ENCODE measurements at places on chromosomes 5 and 9.

GRCh38 chr9:112654282-112654681 lies 63.6 kb downstream of the INIP start:
- no peak for DNase-seq

DNA sequence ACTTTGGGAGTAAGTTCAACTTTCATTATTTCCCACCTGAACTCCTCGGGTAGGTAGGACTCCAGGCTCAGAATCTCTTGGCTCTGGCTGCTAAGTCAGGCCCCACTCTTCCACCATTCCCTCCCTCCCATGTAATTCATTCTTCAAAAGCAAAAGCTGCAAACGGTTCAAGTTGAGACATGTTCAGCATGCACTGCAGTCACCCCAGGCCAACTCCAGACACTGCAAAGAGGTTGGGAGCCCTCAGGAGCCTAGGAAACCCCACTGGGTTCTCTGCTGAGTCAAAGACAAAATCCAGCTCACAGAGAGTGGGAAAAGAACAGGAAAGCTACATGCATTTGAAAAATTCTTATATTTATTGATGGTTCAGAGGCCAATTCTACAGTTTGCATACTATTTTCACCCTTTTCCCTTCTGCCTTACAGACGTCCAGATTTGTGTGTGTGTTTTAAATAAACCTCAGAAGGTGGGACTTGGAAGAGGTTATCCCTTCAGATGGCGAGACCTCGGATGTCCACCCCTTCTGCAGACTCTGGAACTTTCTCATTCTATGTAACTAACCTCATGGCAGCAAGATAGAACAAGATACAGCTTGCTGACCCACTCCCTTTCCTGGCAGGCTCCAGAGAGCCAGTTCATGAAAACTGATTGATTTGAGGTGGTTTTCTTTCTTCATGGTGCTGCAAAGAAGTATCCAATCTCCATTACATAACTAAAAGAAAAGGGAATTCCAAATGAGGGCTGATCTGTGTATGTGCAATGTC lies 65.7 kb upstream of the EQTN start:
- no peak for DNase-seq

DNA sequence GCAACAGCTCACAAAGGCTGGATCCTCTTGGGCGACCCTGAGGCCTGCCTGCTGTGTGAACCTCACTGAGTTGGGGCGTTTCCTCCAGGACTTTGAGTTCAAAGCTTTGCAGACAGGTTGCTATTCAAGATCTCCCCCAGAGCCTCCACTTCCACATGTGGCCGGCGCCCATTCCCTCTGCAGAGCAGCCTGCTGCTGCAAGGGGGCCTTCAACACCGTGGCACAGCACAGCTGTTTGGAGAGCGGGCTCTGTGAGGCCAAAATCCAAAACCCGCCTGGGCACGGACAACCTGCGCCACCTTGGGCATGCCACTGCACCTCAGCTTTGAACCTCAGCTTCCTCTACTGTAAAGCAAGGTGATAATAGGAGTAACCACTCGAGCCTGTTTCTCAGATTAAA lies 160.3 kb downstream of the DAB2IP start:
- DNase-seq, result no peak

- no peak for DNase-seq
These were observed 187.8 kb downstream of the GNAQ start for GRCh38 chr9:77843871-77844155.

- no peak for DNase-seq
These were observed 83.7 kb upstream of the BARHL1 start for GRCh38 chr9:132498531-132499210.

DNA sequence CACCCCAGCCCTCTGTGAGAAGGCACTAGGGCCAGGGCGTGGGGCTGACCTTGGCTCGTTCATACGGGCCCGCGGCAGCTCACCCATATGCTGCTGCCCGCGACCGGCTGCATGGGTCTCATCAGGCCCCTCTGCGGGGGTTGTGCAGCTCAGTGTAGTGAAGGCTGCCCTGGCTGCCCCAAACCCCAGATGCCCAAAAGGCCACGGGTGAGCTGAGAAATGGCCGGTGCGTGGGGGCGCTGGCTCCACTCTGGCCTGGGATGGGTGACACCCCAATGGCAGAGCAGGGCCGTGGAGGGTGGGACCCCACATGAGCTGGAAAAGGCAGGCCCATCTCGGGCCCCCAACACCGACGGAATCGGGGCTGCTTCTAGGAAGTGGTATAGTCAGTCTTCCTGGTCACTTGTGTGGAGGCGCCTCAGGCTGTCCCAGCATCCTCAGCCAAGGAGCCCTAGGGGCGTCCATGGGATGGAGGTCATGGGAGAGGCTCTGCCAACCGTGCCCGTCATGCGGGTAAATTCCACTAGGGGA lies 19.4 kb upstream of the LRRC14B start:
- DNase-seq, result no peak

- peak; percentile 92 for DNase-seq
These were observed 36.8 kb upstream of the NEK6 start for GRCh38 chr9:124220946-124221451.

- no peak for DNase-seq
These were observed 88.1 kb downstream of the ITGA1 start for GRCh38 chr5:52875827-52876226.

DNA sequence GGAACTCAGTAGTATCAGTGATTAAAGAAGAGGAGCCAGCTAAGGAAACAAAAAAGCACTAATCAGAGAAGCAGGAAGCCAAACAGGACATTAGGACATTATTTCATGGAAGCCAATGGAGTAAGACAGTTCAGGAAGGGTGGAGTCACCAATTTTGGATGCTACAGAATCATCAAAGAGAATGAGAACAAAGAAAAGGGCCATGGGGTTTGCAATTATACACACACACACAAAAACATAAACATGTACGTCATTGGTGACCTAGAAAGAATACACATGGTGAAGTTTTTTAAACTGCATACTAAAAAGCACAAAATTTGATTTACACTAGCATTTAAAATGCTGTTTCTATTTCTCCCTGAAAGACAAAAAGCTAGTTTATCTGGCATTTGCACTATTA lies 96.8 kb upstream of the MRPS30 start:
- DNase-seq, result no peak

- DNase-seq, result no peak
These were observed 503.7 kb downstream of the SPATA31D1 start for GRCh38 chr9:82492274-82492673.

DNA sequence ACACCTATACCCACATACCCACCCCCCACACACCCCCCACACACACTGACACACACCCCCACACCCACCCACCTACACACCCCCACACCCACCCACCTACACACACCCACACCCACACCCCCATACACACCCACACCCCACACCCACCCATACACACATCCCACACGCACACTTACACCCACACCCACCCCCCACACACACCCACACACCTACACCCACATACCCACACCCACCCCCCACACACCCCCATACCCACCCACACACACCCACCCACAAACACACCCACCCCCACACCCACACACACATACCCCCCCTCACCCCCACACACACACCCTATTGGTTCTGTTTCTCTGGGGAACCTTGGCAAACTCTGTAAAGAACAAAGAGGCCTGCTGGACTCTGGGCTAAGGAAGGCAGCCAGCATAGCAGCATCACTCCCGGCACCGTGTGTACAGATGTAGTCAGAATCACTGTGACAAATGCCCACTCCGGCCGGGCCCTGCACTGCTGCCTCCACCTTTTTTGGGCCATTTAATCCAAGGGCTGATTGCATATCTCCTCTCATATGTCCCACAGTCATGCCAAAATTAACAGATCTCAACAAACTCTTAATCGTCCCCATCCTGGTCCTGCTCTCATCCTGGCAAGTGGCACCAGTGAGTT lies 42.3 kb downstream of the COL23A1 start:
- DNase-seq, result no peak

- DNase-seq, result no peak
These were observed 44.8 kb upstream of the ALDOB start for GRCh38 chr9:101480386-101480785.

DNA sequence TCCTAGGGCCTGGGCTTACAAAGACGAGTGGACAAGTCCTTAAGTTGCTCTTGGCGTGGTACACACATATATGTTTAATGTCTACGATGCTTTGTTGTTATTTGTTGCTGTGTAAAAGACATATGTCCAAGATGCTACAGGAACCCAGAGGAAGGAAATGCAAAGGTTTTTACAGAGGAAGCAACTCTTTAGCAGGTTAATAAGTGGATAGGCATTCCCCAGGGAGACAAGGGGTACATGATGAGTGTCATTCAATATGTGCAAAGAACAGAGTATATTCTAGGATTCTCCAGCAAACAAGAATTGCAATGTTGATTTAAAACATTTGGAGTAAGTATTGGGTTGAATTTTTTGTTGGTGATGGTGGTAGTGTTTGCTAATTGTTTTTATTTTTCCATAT lies 92.1 kb downstream of the PIP5K1B start:
- DNase-seq, result no peak

GRCh38 chr5:5787373-5787772 lies 364.9 kb downstream of the ICE1 start:
- no peak for DNase-seq

- no peak for DNase-seq
These were observed 1.8 kb downstream of the DPP7 start for GRCh38 chr9:137112564-137113384.

- DNase-seq, result no peak
These were observed 614.1 kb upstream of the CDH9 start for GRCh38 chr5:27652505-27652904.

DNA sequence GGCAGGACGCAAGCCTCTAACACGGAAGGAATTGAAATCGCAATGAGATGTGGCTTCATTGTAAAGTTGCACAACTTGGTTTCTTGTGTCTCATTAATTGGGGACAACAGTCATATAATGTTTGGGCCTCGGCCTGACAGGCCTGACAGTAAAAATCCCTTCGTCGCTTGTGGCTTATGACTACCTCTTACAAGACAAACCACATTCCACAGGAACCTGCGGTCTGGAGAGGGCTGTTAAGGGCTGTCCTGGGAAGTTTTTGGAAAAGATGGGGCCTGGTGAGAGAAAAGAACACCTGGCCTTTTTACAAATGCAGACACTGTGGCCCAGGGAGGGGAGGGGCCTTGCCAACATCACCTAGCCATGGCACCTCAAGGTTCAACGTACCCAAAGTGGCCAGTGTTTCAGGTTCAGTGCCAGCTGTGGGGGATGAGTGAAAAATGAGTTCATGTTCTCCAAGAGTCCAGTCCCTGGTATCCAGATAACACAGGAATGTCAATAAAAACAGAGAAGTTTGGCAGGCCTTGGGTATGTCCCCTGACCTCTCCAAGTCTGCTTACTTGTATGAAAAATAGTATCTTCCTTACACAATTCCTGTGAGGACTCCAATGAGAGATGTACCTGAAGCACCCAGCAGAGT lies 22.2 kb downstream of the SHB start:
- no peak for DNase-seq

- no peak for DNase-seq
These were observed 56.1 kb downstream of the AGXT2 start for GRCh38 chr5:34991486-34992238.

DNA sequence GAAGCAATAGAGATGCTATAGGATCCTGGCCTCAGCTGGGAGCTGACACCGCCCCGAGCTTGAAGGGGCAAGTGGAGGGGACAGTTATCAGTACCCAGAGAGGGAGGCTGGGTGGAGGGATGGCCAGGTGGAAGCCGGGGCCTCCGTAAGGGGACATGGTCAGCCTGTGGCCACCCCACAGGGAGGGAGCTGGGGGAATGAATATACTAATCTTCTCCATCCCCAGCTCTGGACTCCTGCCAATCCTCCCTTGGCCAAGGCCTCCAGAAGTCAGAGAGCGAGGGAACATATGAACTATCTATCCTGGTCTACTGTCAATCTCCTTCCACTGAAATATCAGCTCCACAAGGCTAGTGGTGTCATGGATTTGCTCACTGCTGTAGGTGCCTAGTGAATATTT lies 109.3 kb downstream of the BOD1 start:
- DNase-seq, result no peak

- no peak for DNase-seq
These were observed 458.5 kb upstream of the KLF4 start for GRCh38 chr9:107948086-107948485.

GRCh38 chr5:72692231-72692637 lies 124.2 kb upstream of the TNPO1 start:
- no peak for DNase-seq

DNA sequence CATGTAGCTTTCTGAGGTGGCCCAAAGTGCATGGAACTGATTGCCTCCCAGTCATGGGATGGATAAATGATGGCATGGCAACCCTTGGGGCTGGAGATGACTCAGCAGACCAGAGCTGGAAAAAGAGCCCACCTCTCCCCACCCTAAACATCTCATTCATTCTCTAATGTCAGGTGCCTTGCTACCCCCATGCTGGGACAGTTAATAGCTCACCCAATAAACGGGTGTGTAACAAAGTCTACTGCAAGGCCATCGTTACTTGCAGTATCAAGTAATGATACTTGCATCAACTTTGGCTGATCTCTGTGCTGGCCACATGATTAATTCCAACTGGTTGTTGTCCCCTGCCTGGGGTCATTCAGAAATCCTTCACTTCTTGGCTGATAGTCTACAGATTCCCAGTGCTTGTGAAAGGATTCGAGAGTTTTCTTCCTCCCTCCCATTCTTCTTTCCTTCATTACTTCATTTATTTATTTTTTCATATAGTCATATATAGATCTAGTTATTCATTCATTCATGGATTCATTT lies 122.8 kb upstream of the TRIM32 start:
- DNase-seq, result no peak

GRCh38 chr5:97838214-97838613 lies 655.2 kb upstream of the RIOK2 start:
- no peak for DNase-seq

DNA sequence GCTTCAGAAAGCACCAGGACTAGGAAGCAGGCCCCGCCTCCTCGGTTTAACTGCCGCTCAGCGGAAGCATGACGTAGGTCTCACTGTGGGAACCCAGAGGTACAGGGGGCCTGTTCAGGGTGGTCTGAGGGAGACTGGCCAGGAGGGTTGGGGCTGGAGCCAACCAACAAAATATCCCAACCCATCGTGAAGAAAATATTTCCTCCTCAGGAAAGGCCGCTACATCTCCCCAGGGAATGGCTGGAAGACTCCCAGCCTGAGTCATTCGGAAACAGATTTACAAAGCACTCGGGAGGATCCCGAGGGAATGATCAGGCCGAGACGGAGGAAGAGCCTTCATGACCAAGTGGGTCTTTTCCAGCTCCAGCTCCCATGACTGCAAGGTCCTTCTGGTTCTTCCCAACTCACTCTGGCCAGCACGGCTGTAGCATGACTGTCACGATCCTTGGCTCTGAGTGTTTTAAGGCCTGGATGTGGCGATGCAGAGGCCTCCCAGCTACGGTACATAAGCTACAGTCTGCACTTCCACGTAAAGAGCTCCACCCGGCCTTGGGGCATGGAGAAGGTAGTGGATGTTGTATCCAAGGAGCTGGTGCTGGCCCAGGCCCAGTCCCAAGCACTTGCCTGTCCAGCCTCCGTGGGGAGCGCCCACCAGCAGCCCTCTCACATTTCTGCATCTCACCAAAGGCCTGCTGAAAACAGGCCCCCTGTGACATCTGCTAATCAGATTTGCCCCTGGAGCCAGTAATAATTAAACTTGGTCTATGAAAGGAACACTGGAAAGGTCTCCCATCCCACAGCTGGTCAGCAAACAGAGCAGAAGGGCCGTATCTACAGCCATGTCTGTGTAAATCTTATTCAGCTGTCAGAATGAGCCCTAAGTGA lies 100.6 kb downstream of the LHFPL2 start:
- DNase-seq, result no peak

GRCh38 chr5:141800617-141801016 lies 77.6 kb downstream of the PCDH1 start:
- DNase-seq, result no peak

Measured in COR-L47 (cell line).